ENCODE measurements at places on chromosomes 11 and 22. TPM values are rescaled to one million over a fixed set of nuclear protein-coding genes. Genes with fewer than 3 reads are reported as not detected.
A peak's percentile ranks its signal among the peaks of the same experiment; 100 is the strongest.

C11orf16 gene
- total RNA-seq: not detected

IGLL1 gene
- not detected for total RNA-seq

MAJIN gene
- not detected for total RNA-seq

ALDH3B2 gene
- not detected for total RNA-seq

GRCh38 chr11:16117989-16118756 is 238.2 kb downstream of the SOX6 start:
- H3K27me3 ChIP-seq: no peaks in the 10 kb centered on the region
- H3K4me1 ChIP-seq: no peaks in the 10 kb centered on the region

GRCh38 chr11:16338393-16338792 is 18.0 kb downstream of the SOX6 start:
- no peak overlapping the region for H3K27ac ChIP-seq
- no peaks in the 10 kb centered on the region for H3K27me3 ChIP-seq
- H3K36me3 ChIP-seq: no peaks in the 10 kb centered on the region
- H3K4me3 ChIP-seq: no peak overlapping the region
- DNase-seq: no peak

DNA sequence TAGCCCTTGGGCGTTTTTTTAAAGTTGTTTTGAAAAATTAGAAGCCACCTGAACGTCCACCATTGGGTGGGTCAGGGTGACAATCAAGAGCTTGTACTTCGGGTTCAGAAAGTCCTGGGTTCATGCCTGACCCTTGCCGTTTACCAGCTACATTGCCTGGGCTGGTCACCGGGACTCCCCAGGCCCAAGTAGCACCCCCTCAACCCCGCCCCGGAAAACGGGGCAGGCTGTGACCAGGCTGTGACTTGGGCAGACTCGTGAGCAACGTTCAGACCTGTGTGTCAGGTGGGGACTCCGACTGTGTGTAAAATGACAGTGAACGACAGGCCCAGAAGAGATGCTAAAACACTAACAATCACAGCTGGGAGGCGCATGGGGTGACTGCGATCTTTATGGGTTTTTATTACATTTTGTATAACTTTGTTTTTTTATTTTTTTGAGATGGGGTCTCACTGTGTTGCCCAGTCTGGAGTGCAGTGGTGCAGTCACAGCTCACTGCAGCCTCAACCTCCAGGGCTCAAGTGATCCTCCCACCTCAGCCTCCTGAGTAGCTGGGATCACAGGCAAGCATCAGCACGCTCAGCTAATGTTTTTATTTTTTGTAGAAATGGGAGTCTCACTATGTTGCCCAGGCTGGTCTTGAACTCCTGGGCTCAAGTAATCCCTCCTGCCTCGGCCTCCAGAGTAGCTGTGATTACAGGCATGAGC is 56.8 kb downstream of the TRMU start:
- H3K4me1 ChIP-seq: peaks cover 2% of the 10 kb centered on the region
- no peaks in the 10 kb centered on the region for H3K36me3 ChIP-seq
- H3K27me3 ChIP-seq: no peaks in the 10 kb centered on the region
- no peak for DNase-seq

DNA sequence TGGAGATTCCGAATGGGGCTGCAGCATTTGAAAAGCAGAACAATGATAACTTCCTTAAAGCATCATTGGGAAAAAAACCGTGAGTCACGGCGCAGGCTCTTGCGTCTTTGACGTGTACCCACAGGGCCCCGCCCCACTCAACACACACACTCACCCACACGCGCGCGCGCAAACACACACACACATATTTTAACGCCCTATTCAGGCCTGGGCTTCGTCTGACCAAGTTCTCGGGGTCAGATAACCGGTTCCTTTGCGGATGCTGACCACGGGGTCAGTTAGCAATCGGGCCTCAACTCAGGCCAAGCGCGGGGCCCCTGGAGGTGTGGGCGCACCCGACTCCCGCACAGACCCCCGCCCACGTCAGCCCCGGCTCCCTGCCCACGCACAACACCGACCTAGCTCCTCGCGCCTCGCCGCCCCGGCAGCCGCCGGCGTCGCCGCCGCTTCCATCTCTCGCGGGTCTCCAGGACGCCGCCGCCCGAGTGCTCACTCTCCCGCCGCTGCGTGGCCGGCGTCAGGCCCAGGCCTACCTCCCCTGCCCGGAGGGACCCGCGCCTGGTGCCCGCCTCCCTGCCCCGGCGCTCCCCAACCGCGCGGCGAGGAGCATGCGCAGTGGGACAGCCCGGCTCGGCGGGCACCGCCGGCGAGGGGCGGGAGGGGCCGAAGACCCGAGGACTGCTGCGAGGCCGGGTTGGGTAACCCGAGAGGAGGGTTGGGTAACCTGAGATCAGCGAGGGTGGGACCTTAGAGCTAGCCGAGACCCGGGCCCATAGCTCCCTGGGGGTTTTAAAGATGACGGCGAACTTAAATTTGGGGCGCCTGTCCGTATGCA is at the start of gene SLC36A4:
TSS of gene SLC36A4 (minus strand) at position 612 of the 835 bp plus-strand sequence. CDS start at position 453, 159 bp downstream.
- H3K4me3 ChIP-seq: peak within 1 kb of the TSS; percentile 98
- peak; percentile 97 for DNase-seq
- H3K27ac ChIP-seq: peak within 1 kb of the TSS; percentile 97
- H3K27me3 ChIP-seq: no peaks in the 10 kb centered on the region
- no peaks in the 10 kb centered on the region for H3K36me3 ChIP-seq

- no peaks in the 10 kb centered on the region for H3K36me3 ChIP-seq
- H3K4me3 ChIP-seq: no peak overlapping the region
Measured at GRCh38 chr22:49380828-49381114, 446.9 kb downstream of the BRD1 start.

- no peak overlapping the region for H3K27ac ChIP-seq
- no peak for DNase-seq
- H3K36me3 ChIP-seq: no peaks in the 10 kb centered on the region
- H3K4me3 ChIP-seq: no peak overlapping the region
- H3K27me3 ChIP-seq: no peaks in the 10 kb centered on the region
Measured at GRCh38 chr11:92855607-92856405, 113.6 kb upstream of the MTNR1B start.

DNA sequence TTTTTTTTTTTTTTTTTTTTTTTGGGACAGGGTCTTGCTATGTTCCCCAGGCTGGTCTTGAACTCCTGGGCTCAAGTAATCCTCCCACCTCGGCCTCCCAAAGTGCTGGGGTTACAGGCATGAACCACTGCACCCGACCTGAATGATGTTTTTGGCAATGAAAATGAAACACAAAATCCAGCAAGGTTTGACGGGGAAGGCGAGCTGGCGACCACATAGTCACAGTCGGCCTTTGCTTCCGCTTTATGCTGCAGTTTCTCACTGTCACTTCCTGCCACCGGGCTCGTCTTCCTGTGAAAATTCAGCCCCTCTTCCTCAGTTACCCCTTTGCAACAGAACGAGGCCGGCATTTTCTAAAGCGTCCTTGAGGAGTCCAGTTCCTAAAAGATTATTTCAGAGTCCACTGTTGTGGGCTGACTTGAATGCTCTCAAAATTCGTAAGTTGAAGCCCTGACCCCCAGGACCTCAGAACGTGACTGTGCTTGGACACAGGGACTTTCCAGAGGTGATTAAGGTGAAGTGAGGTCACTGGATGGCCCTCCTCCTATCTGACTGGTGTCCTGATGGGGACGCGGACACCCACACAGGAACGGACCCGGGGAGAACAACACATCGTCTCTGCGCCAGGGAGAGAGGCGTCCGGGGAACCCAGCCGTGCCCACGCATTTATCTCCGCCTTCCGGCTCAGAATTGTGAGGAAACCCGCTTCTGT is 2.9 kb upstream of the BID start:
- H3K27me3 ChIP-seq: no peaks in the 10 kb centered on the region
- no peak overlapping the region for H3K27ac ChIP-seq

DNA sequence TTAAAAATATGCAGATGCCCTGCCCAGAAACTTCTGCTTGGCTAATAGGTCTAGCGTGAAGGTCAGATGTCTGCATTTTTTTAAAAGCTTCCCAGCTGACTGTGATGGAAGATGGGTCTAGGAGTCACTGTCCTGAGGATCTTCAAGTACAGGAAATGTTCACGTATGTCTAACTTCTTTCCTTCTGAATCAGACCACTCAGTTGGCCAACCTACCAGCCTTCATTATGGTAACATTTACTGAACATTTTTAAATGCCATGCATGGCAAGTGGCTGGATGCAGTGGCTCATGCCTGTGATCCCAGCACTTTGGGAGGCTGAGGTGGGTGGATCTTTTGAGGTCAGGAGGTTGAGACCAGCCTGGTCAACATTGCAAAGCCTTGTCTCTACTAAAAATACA is 1.1 kb upstream of the PRG2 start:
- no peak for DNase-seq
- peaks cover 17% of the 10 kb centered on the region for H3K27me3 ChIP-seq
- no peak overlapping the region for H3K27ac ChIP-seq
- H3K4me1 ChIP-seq: no peaks in the 10 kb centered on the region
- no peak overlapping the region for H3K4me3 ChIP-seq

- H3K4me3 ChIP-seq: no peak overlapping the region
- peak overlapping the region; percentile 76 for H3K27ac ChIP-seq
- peaks cover 27% of the 10 kb centered on the region for H3K4me1 ChIP-seq
- no peaks in the 10 kb centered on the region for H3K36me3 ChIP-seq
- DNase-seq: no peak
Measured at GRCh38 chr11:35036639-35037038, 102.3 kb upstream of the CD44 start.

Measured in astrocyte (in vitro differentiated cells and primary cell).